Suprapubic skin (tissue), 4 donors: ENCODE measurements at places on chromosomes 12 and 14.

DNA sequence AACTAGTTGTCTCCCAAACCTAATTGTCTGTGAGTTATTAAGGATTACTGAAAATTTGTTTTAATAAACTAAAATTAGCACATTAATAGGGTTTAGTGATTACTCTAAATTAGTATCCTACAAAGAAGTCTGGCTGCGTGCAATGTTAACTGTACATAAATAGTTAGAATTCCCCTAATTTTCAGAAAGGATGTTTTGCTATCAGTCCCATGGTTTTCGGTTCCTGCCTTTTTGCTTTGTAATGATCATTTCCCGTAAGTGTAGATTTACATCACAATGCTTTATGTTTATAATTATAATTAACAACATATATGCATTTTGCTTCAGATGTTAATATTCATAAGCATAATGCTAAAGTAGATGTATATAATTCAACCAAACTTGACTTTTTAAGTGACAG lies 19.8 kb upstream of the LYZ start:
- DNase-seq: no peak

GRCh38 chr14:87000081-87000480 lies 992.9 kb downstream of the GALC start:
- DNase-seq: no peak

GRCh38 chr14:59097681-59098080 lies 90.8 kb upstream of the DAAM1 start:
- no peak for DNase-seq

- no peak for DNase-seq
These were observed 18.0 kb upstream of the SLC38A4 start for GRCh38 chr12:46843811-46844210.

DNA sequence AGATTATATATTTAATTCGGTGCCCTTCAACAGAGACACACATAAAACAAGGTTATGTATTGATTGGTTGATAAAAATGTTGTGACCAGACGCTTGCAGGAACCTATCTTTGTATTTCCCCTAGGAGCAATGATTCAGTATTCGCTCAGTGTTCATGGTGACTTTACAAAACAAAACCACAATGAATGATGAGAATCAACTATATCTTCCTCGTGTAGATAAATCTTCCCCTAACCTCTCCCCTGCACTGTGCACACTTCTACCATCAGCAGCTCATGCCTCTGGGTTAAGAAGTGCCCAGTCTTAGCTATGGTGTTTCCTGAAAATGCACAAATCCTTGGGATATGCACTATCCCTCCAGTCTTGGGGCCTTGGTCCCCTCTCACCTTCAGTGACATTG lies 16.3 kb downstream of the RIN3 start:
- no peak for DNase-seq
